ENCODE measurements at places on chromosomes 12 and 14.
A peak's percentile ranks its signal among the peaks of the same experiment; 100 is the strongest.

- peak; percentile 0 for DNase-seq
These were observed 50.3 kb downstream of the BEGAIN start for GRCh38 chr14:100536721-100537445.

- no peak for DNase-seq
These were observed 17.8 kb downstream of the GUCY2C start for GRCh38 chr12:14678547-14679150.

DNA sequence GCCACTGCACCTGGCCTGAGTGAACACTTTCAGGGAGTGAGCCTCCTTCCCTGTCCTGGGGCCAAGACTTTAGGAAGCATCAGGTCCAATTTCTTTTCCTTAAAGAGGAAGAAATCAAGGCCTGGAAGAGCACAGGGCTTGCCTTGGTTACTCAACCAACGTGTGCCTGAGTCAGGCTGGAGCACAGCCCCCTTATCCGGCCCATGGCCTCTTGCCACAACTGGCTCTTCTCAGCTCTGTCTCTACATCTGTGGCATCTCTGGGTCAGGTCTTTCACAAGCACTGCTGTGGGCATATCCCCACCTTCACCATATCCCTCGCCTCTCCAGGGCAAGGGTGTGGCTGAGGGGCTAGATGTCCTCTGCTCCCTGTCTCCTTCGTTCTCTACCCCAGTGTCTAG is 6.8 kb downstream of the MYH6 start:
- DNase-seq, result no peak

GRCh38 chr12:39359645-39360044 is 83.3 kb downstream of the KIF21A start:
- no peak for DNase-seq

- no peak for DNase-seq
These were observed 117.9 kb upstream of the SFSWAP start for GRCh38 chr12:131592972-131593371.

DNA sequence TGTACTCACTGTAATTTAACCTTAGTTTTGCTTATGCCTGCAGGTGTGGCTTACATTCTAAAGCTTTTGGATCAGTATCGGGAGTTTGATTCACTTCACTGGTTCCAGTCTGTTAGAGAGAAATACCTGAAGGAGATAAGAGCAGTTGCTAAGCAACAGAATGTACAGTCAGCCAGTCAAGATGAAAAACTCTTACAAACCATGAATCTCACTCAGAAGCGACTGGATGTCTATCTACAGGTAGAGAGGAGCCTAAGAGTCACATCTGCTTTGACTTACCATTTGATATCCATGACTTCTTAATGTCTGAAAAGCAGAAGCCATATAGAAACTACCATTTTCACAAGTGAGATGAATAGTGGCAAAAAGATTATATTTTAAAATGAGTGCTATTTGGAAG is 56.5 kb downstream of the WASHC4 start:
- DNase-seq, result no peak

- no peak for DNase-seq
These were observed 14.7 kb downstream of the PRICKLE1 start for GRCh38 chr12:42574851-42575266.

- peak; percentile 13 for DNase-seq
These were observed 60.4 kb upstream of the SEL1L start for GRCh38 chr14:81594012-81594411.

DNA sequence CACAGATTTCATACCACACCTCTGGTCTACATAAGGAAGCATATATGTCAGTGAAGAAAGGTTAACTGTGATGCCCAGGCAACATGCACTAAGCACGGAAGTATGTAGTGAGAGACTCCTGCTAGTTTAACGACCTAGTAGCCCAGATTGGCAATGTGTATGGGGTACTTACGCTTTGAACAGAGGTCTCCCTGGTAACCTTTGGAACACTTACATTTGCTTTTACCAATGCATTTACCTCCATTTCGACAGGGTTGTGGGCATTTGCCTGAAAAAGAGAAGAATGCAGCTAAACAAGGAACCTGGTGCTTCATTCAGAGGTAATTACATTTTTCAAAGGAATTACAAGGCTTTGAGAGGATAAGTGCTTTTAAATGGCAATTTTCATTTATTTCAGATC is 65.2 kb downstream of the WIF1 start:
- DNase-seq, result no peak

DNA sequence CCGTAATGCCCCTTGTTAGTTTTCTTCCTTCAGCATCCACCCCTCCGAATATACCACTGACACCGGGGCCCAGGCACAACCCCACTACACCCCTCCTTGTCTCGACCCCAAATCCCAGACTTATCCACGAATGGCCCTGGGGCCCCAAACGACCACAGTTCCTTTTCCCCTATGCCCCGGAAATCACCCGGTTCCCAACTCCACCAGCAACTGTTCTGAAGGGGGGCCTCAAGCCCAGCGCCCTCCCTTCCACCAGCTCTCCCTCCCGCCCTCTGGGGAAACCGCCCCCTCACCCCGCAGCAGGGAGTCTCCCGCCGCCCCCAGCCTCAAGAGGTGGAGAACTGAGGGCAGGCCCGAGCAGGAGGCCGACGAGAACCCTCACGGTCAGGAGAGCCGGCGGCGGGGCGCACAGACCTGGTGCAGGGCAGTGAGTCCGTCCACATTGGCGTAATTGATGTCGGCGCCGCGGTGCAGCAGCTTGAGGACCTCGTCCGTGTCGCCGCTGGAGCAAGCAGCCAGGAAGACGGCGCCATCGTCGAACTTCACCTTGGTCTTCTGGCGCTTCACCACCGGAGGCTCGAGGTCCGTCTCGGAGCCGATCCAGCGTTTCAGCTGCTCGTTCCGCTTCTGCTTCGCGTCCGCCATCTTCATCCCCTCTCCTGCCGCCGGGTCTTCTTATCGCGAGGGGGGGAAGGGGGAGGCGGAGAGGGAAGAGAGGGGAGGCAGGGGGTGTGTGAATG is 446 bp downstream of the PPP1R12A start:
- no peak for DNase-seq

- DNase-seq, result no peak
These were observed 63.9 kb upstream of the RMST start for GRCh38 chr12:97398704-97399103.

GRCh38 chr12:83378186-83378727 is 691.6 kb downstream of the TMTC2 start:
- no peak for DNase-seq

DNA sequence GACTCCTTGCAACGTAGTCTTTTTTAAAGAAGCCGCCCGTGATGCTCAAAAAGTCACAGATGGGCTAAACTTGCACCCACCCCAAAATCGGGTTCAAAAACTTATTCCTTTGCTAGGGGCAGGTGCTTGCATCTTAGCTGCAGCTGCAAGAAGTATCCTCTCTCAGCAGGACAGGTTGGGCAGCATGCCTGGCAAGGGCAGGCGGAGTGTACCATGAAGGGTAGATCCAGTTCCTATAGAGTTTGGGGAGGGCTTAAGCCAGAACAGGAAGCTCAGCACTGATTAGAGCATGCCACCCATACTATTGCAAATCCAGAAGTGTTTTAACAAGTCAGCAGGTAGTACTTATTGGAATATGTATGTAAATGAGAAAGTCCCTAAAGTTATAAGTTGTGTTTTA is 48.7 kb downstream of the CPM start:
- DNase-seq, result no peak

DNA sequence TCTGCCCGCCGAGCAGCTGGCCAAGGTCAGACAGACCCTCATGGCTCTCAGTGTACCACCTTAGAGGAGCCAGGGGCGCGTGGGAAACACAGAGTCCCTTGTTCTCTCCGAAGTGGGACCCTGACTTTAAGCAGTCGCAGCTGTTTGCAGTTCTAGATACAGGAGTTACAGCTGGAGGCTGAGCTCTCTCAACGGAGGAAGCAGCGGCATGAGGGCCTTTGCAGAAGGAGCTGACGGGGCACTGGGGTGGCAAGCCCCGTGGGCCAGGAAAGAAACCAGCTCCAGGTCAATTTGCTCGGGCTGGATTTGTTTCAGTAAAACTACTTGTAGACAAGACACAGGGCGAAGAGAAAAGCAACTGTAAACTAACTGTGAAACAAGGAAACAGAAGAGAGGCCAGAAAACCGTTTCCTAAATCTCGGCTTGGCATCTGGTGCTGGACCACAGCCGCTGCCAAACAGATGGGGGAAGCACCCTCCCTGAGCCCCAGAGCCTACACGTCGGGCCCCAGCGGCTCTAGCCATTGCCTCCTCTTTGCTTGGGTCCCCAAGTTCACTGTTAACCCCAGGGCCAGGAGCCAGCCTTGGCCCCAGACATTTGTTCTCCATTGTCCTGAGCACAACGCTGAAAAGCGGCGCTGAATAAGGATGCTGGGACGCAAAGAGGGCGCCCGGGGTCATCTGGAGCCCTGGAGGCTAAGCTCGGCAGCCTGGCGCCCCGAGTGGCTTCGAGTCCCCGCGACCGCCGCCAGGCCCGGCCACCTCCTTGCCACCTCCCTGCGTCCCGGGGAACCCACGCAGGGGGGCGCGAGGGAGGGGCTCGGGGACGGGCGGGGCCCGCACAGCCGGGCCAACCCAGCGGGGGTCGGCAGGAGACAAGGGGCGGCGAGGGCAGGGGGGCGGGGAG is 914 bp upstream of the PACS2 start:
- DNase-seq, result no peak

- DNase-seq, result no peak
These were observed 774.9 kb upstream of the NOVA1 start for GRCh38 chr14:27372771-27373170.

DNA sequence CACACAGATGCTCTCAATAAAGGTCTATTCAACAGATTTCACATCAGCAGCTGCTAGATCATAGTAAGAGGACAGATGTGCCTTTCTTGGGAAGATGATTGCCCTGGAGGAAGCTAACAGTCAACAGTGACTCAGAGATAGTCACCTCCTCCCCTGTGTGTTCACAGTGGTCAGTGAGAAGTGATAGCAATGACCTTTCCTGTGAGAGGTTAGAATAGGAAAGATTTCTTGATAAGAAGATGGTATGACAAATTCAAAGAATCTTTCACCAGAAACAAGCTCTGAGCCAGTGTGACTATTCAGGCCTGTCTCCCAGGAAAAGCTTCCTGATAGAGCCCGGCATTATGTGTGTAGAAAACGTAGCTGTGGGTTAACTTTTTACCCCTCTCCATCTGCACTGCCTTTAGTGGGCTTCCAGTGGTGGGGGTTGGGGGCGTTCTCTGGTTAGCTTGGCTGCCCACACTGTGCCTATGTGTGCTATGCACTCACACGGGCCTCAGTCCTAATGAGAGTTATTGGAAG is 66.4 kb upstream of the ARHGAP5 start:
- DNase-seq, result no peak

- DNase-seq, result no peak
These were observed 380.0 kb downstream of the DIO2 start for GRCh38 chr14:79831195-79831892.

GRCh38 chr12:47885012-47885501 is 19.7 kb downstream of the VDR start:
- DNase-seq, result no peak

- DNase-seq, result no peak
These were observed 62.6 kb downstream of the PDZRN4 start for GRCh38 chr12:41250748-41251147.

GRCh38 chr12:89262855-89263552 is 89.3 kb downstream of the DUSP6 start:
- DNase-seq, result no peak

DNA sequence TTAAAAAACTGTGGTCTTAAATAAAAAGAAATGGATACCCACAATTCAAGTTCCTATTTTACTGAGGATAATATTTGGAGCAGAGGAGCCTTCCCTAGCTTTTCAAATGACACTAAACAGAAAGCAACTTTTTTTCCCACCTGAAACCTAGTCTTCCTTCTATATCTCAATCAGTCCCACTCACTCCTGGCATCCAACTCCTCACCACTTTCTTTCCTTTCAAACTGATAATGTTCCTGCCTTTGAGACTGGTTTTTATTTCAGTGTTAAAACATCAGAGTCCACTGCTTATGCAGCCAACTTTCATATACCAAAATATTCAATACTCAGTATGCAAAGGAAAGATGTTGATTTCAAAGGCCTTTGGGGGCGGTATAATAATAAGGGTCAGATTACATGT is 225.6 kb downstream of the GXYLT1 start:
- DNase-seq, result no peak

- no peak for DNase-seq
These were observed 32.8 kb downstream of the COX8C start for GRCh38 chr14:93379831-93380230.

DNA sequence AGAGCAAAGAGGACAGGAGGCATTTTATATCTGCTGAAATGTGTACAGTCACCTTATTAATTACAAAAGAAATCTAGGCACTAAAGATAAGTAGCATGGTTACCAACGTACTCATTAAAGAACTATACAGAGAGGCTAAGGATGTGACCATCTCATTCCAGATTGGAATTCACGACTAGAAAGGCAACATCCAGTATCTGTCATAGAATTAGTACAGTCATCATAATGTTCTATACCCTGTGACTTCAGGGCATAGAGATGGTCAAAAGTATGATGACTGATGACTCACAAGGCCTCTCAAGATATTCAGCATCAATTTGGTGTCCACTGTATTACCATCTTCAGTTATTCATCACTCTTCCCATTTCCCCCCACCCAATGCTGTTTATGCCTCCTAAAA is 144.0 kb upstream of the PLEKHG7 start:
- no peak for DNase-seq

- no peak for DNase-seq
These were observed 15.4 kb upstream of the RNASE4 start for GRCh38 chr14:20668969-20669368.

DNA sequence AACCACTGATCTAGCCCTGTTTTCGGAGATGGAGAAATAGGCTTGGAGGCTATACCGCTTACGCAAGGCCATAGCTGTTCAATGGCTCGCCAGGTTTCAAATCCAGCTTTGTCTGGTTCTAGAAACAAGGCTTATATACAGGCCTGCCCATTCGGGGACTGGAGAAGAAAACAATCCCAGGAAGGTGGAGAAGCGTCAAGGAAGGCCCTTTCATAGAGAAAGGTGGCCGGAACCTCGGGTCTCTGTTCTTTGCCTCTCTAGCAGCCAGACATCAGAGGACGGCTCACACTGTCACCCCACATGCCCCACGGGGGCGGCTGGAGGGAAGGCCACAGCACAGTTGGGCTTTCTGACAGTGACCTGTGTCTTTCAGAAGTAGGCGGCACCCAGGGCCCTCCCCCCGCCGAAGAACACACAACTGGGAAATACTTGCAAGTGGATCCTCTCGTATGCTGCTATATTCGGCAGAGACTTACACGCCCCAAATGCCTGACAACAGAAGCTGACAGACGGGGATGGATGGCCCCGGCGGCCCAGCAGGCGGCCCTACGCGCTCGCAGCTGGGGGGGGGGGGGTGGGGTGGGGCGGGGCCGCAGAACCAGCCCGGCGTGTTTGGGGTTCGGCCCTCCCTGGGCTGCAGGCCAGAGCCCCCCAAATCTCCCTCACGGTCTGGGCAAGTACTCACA is 4.5 kb upstream of the SETD1B start:
- DNase-seq, result peak; percentile 42

- DNase-seq, result no peak
These were observed 136.6 kb upstream of the OVCH1 start for GRCh38 chr12:29634057-29634456.

GRCh38 chr12:65100140-65100539 is 21.0 kb downstream of the WIF1 start:
- no peak for DNase-seq

- no peak for DNase-seq
These were observed 16.9 kb downstream of the BDKRB1 start for GRCh38 chr14:96272777-96273473.
